ENCODE measurements at places on chromosomes 7 and 10.

- DNase-seq, result peak; percentile 33
Observed at GRCh38 chr10:59830601-59831259, 75.6 kb downstream of the CCDC6 start.

DNA sequence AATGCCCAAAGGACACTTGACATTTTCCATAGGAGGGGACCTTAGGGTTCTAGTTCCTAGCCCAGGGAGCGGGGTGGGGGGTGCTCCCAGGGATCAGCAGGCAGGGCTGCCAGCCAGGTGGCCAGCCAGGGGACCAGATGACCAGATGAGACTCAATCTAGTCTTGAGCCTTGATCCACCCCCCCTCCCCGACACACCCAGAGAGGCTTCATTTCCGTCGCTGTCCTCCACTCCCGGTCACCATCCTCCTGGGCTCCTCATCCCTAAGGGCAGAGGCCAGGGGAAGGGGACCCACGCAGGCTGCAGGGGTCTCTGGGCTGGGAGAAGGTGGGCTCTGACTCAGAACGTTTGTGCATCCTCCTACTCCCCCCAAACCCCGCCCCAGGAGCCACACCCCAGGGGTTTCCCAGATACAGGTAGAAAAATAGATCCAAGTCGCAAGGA, 1.0 kb downstream of the STX1A start:
- no peak for DNase-seq

DNA sequence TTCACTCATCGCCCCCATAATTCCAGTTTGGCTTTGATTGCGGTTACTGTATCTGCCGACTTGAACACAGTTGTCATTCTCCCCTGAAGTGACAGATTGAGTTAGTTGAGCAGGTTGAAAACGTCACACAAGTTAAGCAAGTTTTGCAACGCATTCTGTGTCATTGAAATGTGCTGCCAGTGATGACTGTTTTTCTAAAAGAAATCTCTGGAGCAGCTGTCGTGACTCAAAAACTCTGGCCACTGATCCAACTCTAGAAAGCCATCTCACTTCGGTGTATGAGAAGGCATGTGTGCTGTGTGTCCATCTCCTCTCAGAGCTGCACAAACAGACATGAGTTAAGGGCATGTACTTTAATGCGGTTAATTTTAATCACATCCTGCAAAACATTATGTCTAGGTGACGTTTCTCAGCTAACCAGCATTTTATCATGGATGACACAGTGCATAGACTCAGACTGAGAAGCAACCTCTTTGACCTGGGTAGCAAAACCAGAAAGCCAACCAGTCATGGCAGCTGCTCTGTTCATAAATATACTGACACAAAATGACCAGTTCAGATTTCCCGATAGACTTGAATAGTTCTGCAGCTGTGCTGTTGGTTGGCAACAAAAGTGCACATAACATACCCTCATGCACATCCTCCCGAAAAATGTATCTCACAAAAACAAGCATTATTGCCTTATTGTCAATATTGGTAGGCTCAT, 69.3 kb downstream of the CSTF2T start:
- no peak for DNase-seq

- no peak for DNase-seq
Observed at GRCh38 chr7:27221201-27221797, 21.3 kb upstream of the EVX1 start.

- no peak for DNase-seq
Observed at GRCh38 chr7:157719705-157720655, 383.2 kb downstream of the DNAJB6 start.

DNA sequence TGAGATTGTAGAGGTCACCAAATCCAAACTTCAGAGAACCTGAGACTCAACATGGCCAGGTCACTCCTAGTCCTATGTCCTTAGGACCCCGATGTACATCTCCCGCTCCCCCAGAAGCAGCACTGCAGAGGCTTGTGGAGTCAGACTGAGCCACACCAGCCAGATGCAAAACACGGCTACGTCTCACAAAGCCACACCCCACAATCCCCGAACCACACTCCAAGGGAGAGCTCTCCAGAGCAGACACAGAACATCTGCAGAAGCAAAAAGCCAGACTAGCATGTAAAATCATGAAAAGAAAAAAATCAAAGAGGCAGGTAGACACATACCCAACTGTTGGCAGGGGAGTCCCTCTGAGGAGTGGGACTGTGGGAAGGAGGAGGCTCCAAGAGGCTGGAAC, 104.9 kb downstream of the CTBP2 start:
- no peak for DNase-seq

GRCh38 chr7:938546-939185, 15.8 kb downstream of the ADAP1 start:
- DNase-seq, result no peak

- DNase-seq, result peak; percentile 14
Observed at GRCh38 chr7:123580406-123581161, 21.0 kb upstream of the ASB15 start.

DNA sequence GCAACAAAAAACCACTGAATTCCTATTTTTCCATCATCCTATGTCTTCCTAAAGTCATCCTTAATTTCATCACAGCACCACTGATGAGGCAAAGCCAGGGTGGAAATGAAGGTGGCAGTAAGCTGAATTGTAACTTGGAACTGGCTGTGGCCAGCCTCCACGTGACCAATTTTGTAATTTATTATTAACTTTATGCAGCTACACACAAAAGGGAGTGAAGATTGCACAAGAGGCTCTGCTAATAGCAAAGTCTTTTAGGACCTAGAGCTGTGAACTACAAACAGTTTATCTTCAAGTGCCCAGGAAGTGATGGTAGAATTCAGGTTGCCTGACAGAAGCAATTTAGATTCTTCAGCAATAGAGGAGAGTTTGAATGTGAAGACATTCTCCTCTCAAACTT, 176.4 kb downstream of the CCDC71L start:
- no peak for DNase-seq

GRCh38 chr7:38232502-38233366, 40.7 kb downstream of the TARP start:
- no peak for DNase-seq

DNA sequence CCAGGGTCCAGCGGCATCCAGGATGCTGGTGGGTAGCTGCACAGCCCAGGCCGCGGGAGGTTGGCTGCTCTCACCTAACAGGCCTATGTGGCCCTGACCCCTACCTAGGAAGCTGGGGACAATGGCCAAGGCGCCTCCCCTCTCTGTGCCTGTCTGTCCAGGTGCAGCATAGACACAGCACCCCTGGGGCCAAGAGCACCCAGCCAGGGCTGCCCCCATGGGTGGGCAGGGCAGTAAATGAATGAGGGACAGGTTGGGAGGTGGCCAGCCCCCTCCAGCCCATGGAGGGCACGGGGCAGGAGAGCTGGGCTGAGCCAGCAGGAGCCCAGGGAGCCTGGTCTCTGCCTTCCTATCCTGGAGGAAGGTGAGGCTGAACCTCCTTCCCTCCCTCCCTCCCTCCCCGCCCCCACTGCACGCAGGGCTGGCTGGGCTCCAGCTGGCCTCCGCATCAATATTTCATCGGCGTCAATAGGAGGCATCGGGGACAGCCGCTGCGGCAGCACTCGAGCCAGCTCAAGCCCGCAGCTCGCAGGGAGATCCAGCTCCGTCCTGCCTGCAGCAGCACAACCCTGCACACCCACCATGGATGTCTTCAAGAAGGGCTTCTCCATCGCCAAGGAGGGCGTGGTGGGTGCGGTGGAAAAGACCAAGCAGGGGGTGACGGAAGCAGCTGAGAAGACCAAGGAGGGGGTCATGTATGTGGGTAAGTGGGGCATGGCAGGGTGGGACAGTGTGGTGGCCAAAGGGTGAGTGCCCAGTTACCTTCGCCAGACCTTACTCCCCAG, at the start of gene SNCG:
SNCG (plus strand) TSS at position 484 of the 785 bp plus-strand sequence; CDS start at position 583, 99 bp downstream.
- no peak for DNase-seq

- no peak for DNase-seq
Observed at GRCh38 chr10:68403701-68404100, 3.4 kb downstream of the RUFY2 start.

GRCh38 chr10:8056871-8057331, 2.4 kb downstream of the GATA3 start:
- DNase-seq, result no peak

- no peak for DNase-seq
Observed at GRCh38 chr7:42096681-42097561, 140.1 kb downstream of the GLI3 start.

GRCh38 chr7:82823073-82823472, 339.6 kb downstream of the PCLO start:
- no peak for DNase-seq

DNA sequence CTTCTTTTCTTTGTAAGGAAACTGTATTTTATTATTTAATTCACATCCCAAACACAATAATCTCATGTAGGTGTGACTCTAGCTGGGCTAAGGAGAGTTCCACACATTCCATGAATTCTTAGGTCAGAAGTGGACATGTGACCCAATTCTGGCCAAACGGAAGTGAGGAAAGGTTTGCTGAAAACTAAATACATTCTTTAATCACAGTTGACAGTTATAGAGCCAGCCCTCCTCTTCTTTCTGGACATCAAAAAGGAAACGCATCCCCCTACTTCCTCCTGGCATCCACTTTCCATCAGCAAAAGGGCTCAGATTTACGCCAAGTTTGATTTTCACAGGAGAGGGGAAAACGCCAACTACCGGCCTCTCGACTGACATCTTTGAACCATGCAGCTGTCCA, 774.4 kb upstream of the POM121L12 start:
- no peak for DNase-seq

GRCh38 chr10:28250782-28251181, 52.1 kb downstream of the MPP7 start:
- DNase-seq, result no peak

DNA sequence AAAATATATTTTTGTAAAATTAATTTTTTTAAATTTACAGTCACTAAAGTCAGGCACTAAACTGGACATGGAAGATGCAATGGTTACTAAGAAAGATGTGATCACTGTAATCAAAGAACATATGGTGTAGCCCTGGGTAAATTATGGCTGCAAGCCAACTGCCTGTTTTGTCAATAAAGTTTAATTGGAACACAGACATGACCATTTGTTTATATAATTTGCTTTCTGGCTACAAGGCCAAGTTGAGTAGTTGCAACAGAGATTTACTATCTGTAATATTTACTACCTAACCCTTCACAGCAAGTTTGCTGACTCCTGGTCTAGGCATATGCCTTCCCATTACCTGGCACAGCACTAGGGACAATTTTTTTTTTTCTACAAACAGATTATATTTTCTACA, 448.9 kb downstream of the ADRA2A start:
- DNase-seq, result no peak

GRCh38 chr7:41045556-41046123, 657.2 kb downstream of the INHBA start:
- DNase-seq, result no peak

- DNase-seq, result no peak
Observed at GRCh38 chr7:104535841-104536240, 207.4 kb downstream of the LHFPL3 start.

- DNase-seq, result peak; percentile 36
Observed at GRCh38 chr7:155756322-155756721, 55.9 kb downstream of the SHH start.

DNA sequence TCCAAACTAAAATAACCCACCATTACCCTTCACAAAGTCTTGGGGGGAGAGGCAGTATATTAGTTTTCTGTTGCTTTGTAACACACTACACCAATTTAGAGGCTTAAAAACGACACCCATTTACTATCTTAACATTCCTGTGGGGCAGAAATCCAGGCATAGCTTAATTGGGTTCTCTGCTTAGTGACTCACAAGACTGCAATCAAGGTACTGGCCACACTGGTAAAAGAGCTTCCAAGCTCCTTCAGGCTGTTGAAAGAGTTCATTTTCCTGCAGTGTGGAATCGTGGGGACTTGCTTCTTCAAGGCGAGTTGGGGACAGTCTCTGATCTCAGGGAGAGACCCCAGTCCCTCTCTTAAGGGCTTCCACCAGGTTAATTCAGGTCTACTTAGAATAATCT, 139.1 kb downstream of the XPNPEP1 start:
- DNase-seq, result no peak

DNA sequence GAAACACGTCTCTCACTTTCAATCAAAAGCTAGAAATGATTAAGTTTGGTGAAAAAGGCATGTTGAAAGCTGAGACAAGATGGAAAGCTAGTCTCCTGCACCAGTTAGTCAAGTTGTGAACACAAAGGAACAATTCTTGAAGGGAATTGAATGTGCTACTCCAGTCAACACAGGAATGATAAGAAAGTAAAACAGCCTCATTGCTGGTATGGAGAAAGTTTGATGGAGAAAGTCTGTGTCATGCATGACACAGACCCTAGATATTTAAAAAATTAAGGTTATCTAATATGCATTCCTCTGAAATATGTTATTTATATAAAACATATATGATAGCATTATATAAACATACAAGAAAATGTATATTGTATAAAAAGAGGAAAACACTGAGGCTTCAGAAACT, 699.4 kb upstream of the FZD8 start:
- DNase-seq, result no peak

DNA sequence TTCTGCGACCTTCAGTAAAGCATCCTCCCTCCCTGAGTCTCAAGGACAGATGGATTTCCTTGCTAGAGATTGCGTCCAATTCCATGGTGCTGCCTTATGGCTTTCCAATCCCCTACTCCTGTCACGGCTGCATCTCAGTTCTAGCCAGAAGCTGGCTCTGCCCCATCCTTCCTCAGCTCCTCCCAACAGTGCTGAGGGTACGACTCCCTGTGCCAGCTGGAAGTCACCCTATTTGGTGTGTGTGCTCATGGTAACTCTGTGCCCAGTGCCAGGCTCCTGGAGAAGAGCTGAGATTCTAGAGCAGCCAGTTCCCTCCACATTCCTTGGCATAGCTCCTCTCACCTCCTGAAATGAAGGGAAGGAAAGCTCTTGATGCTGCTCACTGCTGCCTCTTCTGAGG, 185.0 kb upstream of the PODXL start:
- DNase-seq, result no peak

GRCh38 chr7:22173685-22174573, 183.0 kb downstream of the RAPGEF5 start:
- DNase-seq, result no peak

- DNase-seq, result no peak
Observed at GRCh38 chr10:97919012-97919411, 69.4 kb downstream of the GOLGA7B start.

DNA sequence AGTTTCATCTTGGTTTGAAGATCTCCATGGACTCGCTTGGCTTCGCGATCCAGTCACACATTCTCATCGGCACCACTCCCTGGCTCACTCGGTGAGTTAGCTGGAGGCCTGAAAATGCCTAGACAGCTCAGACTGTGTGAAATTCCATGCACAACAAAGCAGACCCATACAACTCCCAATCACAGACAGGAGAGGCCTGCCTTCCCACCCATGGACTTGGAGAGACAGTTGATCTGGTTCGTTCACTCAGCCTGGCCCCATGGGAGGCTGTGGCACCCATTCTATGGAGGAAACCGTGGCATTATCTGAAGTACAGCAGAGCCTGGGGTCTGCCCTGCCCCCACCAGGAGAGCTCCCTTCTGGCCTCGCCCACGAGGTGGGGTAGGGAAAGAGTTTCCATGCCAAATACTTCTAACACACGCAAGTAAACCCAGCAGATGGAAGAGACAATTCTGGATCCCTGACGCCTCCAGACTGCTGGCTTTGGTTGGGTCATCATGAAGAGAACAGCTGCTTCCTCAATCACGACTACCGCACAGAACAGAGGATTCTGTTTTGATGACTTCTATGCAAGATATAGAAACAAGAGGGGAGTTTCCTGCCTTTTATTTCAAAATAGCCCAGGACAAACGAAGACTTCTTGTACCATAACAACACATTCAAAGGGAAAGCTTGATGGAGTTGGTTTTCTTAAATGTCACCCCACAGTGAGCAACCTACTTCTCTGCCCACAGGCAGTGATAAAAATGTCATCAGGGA, 15.9 kb downstream of the FAM53B start:
- DNase-seq, result peak; percentile 52

- no peak for DNase-seq
Observed at GRCh38 chr7:155578016-155578415, 31.7 kb upstream of the CNPY1 start.
